ENCODE measurements at places on chromosomes 3 and 15.

DNA sequence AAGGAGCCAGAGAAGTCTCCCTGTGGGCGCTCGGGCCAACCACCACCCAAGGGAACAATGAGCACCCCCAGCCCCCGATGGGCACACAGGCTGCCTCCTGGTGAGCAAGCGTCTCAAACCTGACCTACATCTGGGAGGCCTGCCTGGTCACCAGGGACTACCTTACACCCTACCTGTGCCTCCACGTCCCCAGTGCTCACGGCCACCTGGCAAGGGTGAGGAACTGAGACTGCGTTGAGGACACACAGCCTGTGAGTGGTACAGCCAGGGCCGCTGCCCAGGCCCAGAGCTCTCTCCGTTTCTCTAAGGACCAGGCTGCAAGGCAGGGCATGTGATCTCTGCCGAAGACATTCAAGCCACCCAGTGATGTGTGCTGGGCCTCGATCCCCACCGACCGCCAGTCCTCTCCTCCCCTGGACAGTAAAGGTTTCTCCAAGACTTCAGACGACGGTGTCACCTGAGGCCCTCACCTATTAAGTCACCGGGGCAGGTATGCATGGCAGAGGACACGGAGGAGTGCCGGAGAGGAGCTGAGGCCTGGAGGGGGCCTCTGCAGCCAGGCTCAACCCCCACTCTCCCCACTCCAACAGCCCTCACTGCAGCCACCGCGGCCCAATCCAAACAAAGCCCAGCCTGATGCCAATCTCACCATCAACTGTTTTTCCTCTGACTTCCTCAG is 2.8 kb downstream of the GOLGA8A start:
- no peak for DNase-seq

DNA sequence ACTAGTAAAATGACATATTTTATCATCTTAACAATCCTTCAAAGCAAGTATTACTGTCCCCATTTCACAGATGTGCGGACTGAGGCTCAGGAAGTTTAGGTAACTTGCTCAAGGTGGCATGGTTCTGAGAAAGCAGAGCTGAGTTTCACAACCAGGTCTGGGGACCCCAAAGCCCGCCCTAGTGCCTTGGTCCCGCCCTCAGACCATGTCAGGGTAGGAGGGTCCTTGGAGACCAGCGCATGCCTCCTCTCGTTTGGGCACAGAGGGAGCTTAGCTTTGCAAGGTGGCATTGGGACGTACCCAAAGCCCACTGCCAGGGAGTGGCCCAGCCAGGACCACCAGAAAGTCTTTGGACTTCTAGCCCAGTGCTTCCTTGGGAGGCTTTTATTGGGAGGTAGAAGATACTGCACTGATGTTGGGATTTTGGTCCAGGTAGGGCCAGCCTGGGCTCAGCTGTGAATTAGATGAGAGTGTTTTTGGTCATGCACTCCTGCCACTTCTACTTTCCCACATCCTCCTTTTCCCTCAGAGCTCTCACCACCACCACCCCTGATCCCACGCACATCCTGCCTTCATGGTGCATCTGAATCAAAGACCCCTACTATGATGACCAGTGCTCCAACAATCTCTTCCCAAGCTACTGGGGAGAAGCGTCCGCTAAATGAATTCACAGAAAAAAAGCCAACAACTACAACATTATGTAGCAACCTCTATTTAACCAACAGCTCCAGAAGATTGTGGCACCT is 307.9 kb downstream of the TLE3 start:
- no peak for DNase-seq

GRCh38 chr15:66864871-66865281 is 162.8 kb downstream of the SMAD6 start:
- no peak for DNase-seq

GRCh38 chr3:17158941-17159682 is 274.4 kb downstream of the PLCL2 start:
- DNase-seq: no peak

DNA sequence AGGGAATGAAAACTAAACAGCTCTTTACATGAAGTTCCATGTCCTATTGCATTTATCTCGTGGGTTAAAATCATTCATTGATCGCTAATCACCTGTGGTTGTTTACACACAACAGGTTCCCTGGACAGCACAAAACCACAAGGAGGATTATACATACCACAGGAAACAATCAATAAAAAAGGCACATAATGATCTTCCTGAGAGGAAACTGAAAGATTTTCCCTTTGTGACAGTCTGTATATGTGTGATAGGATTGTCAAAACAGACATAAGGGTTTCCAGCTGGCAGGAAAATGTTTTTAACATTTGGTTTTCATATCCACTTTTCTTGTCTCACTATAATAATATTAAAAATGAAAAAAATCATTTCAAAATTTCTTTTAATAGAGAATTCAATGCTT is 541.8 kb downstream of the NLGN1 start:
- no peak for DNase-seq

- peak; percentile 13 for DNase-seq
Observed at GRCh38 chr3:14510838-14511622, 29.1 kb downstream of the GRIP2 start.

DNA sequence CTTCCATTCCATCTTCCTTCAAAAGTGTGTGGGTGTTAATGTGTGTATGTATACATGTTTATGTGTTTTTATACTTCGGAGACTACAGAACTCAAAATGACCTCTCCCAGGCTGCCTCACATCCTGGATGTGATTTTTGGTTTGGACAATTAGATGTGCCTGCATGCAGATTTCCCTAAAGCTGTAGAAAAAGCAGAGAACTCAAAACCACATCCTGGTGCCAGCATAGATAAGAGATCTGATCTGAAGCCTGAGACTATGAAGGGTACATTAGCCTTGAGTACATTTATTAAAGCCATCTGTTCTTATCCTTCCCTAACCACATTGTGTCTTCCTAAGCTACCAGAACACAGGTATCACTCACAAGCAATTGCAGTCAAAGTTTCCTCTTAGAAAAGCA is 319.4 kb upstream of the RASGRP1 start:
- DNase-seq: no peak

- no peak for DNase-seq
Observed at GRCh38 chr3:185075547-185075946, 77.3 kb downstream of the C3orf70 start.

DNA sequence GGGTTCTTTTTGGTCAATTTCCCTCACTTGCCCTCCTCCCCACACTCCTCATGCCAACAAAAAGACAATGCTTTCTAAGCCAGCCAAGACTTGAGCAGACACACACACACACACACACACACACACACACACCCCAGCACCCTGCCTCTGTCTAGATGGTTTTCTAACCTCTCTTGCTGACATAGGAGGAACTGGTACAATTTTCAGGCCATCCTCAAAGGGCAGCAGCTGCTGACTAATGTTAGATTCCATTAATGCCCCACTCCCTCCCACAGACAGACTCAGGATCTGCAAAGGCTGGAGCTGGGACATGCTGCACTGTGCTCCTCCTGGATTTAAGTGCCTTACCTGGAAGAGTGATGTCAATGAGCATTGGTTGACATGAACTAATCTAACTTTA is 438.4 kb downstream of the OCA2 start:
- no peak for DNase-seq

DNA sequence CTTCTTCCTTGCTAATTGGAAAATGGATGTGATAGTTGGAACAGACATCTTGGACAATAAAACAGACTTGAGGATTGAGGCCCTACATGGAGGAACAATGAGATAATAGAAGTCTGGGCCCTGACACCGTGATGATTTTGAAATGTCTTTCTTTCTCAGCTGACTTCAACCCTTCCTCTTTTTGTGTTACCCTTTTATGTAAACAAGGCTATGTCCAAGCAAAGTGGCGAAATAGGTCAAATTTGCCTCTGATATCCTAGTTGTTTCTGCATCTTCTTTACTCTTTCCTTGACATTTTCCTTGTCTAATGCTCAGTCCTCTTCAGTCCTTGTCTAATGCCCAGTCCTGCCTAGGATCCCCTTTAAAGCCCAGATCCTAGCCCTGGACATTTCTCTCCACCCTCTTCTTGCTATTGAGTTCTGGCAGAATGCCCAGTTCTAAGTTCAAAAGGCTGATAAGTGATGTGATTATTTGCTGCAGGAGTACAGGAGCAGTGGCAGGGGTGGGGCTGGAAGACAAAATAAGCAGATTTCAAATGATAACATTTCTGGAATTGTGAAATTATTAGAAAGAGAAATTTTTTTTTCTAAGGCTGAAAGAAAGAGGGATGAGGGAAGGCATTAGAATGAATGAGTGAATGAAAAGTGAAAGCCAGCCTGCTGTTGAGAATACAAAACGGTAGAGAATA is 6.5 kb upstream of the VPS8 start:
- DNase-seq: no peak

DNA sequence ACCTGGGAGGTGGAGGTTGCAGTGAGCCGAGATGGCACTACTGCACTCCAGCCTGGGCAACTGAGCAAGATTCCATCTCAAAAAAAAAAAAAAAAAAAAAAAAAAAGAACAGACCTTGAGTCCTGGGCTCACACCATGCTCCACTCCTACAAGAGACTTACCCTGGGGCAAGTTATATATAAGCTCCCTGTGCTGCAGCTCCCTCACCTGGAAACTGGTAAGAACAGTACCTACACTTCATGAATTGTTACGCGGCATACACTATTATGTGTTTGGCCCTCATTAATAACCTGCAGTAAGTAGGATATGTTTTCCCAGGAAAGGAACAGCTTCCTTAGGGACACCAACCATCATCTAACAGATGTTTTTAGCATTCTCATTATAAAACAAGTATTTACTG is 119.6 kb downstream of the FMN1 start:
- DNase-seq: no peak

- no peak for DNase-seq
Observed at GRCh38 chr3:67535006-67535405, 119.4 kb downstream of the SUCLG2 start.

- DNase-seq: no peak
Observed at GRCh38 chr3:189944285-189945145, 176.2 kb downstream of the P3H2 start.

DNA sequence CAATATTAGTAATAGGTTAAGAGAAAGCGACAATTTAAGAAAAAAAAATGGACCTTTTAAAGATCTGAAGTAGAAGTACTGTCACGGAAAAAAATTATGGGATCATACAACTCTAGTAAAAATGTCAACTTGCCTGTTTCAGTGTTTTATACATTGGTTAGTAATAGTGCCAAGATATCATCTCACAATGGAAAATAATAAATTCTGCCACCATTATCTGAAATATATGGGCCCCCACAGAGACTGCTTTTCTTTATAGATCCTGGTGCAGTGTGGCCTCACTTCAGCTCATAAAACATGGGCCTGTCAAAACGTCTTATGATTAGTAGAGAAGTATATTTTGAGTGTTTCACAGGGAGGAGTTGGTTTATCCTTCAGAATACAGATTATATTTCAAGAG is 266.3 kb upstream of the EPHA6 start:
- DNase-seq: no peak

GRCh38 chr3:13210221-13210975 is 137.2 kb upstream of the IQSEC1 start:
- no peak for DNase-seq

GRCh38 chr3:30776186-30776815 is 118.2 kb downstream of the GADL1 start:
- no peak for DNase-seq

GRCh38 chr3:144868506-144868905 is 896.9 kb downstream of the DIPK2A start:
- no peak for DNase-seq

DNA sequence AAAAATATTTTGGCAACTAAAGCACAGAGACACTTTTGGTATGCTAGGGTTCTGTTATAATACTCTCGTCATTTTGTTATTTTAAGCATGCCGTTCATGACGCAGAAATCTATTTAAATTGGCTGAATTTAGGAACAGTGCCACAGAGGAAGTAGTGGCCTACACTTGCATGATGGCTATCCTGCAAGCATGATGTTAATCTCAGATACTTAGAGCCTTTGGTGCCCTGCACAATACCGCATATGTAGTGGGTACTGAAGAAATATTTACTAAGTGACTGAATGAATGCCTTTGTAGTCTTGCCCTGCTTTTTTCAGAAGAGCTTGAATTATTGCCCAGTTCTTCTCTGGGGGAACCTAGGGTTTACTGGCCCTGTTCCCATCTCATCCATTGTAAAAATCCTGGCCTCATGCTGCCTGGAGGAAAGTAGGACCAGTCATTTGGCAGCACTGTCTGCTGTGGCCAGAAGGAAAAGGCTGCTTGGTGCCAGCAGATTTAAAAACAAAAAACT is 79.0 kb downstream of the SERPINI1 start:
- no peak for DNase-seq

- DNase-seq: no peak
Observed at GRCh38 chr3:119560160-119560559, 746 bp upstream of the CD80 start.

DNA sequence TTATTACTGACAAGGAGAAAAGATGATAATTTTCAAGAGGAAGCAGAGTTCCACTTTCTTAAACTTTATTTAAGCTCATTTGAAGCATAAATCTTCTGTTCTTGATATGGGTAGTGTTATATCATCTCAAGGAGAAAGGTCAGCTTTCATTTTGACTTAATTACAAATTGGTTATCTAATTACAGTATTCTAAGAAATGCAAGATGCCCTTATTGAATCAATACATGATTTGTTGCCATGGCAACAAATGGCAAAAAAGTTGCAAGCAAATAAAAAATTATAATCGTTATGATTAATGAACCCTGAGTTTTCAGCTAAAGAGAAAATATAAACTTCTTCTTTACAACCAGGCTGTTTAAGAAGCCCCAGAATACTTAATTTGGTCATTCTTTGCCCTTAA is 622.7 kb downstream of the RBMS3 start:
- DNase-seq: no peak

DNA sequence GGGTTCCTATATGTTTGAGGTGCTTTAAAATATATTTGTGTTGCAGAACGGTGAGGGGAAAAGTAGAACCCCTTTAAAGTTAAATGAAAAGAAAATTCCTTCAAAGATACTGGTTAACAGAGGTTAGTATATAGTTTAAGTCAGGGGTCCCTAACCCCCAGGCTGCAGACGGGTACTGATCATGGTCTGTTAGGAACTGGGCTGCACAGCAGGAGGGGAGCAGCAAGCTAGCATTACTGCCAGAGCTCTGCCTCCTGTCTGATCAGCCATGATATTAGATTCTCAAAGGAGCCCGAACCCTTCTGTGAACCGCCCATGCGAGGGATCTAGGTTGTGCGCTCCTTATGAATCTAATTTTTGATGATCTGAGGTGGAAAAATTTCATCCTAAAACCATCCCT is 37.5 kb upstream of the RFX7 start:
- DNase-seq: no peak

GRCh38 chr15:86629409-86630356 is 550.0 kb downstream of the AGBL1 start:
- no peak for DNase-seq

GRCh38 chr3:9175421-9175820 is 74.0 kb downstream of the SRGAP3 start:
- DNase-seq: no peak

DNA sequence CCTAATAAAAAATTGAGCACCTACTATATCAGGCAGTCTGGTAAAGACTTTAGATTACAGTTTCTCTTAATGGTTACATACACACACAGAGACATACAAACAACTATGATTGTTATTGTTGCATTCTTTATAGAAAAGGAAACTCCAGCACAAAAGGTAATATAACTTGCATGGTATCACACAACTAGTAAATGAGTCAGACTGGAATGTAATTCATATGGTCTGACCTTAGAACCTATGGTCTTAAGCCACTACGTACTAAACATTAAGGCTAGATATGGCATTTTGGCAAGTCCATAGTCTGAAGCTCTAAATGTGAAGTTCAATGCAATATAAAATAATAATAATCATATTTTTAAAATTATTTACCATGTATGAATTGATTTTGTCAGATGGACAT is 380.6 kb downstream of the LSAMP start:
- DNase-seq: no peak

GRCh38 chr15:89021224-89021623 is 67.0 kb upstream of the ABHD2 start:
- DNase-seq: no peak

GRCh38 chr15:59994888-59995557 is 9.1 kb upstream of the FOXB1 start:
- DNase-seq: no peak

All from activated B cell treated with CpG ODN at 0.5 μM for 24 hours (primary cell).